Activated naive CD8-positive, alpha-beta T cell treated with anti-CD3 and anti-CD28 coated beads, Interleukin-2, amount 10 ng/mL, durations not matched to agents 7 days and 5 days (primary cell): ENCODE measurements at places on chromosomes 2 and 18. TPM values are rescaled to one million over a fixed set of nuclear protein-coding genes. Genes with fewer than 3 reads are reported as not detected.

The FOXD4L1 gene
- 0.14 TPM for total RNA-seq

The ITGA4 gene
- total RNA-seq: 227 TPM

The KCTD1 gene
- total RNA-seq: 4.1 TPM

The OR6B3 gene
- total RNA-seq: not detected

The SNORC gene
- total RNA-seq: 2.1 TPM

- H3K27ac ChIP-seq: no peak within 1 kb of the TSS
- peaks cover 4% of the 10 kb centered on the region for H3K27me3 ChIP-seq
- no peaks in the 10 kb centered on the region for H3K36me3 ChIP-seq
- no peak within 1 kb of the TSS for H3K4me3 ChIP-seq
These were observed at the start of gene SCN7A for GRCh38 chr2:166494140-166494624. SCN7A (minus strand) TSS chr2:166494249; CDS start chr2:166477696, 16,553 bp downstream.

- peaks cover 9% of the 10 kb centered on the region for H3K36me3 ChIP-seq
- no peak overlapping the region for H3K4me3 ChIP-seq
These were observed 36.4 kb downstream of the ALPK2 start for GRCh38 chr18:58592223-58593214.

DNA sequence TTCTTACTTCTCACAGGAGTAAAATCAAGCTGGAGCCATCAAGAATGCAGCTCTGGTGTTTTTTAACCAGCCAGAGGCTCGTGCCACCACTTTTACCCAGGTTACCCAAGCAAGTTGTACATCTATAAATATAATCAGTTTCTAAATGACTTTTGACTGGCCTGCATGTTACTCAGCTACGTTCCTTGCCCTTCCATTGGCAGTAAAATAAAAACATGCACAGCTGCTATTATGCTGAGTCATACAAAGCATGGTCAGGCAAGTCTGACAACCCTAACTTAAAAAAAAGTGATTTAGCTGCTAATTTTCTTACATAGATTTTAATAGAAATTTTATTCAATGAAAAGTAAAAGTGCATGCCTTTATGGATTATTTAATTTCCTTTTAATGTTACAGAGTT, 111.7 kb upstream of the CSRNP3 start:
- no peak overlapping the region for H3K4me3 ChIP-seq
- no peaks in the 10 kb centered on the region for H3K4me1 ChIP-seq
- DNase-seq: no peak
- no peak overlapping the region for H3K27ac ChIP-seq
- peaks cover 6% of the 10 kb centered on the region for H3K27me3 ChIP-seq

GRCh38 chr2:57180042-57180567, 866.5 kb upstream of the VRK2 start:
- no peaks in the 10 kb centered on the region for H3K4me1 ChIP-seq
- DNase-seq: no peak
- H3K4me3 ChIP-seq: no peak overlapping the region
- no peaks in the 10 kb centered on the region for H3K36me3 ChIP-seq
- H3K27me3 ChIP-seq: no peaks in the 10 kb centered on the region

GRCh38 chr2:86491088-86491487, 49.9 kb downstream of the KDM3A start:
- H3K27me3 ChIP-seq: no peaks in the 10 kb centered on the region
- no peak overlapping the region for H3K4me3 ChIP-seq
- H3K27ac ChIP-seq: no peak overlapping the region
- peaks cover 3% of the 10 kb centered on the region for H3K4me1 ChIP-seq
- peaks cover 67% of the 10 kb centered on the region for H3K36me3 ChIP-seq

- DNase-seq: no peak
- peaks cover 2% of the 10 kb centered on the region for H3K27me3 ChIP-seq
- no peak overlapping the region for H3K4me3 ChIP-seq
- H3K27ac ChIP-seq: no peak overlapping the region
- peaks cover 1% of the 10 kb centered on the region for H3K4me1 ChIP-seq
- H3K36me3 ChIP-seq: no peaks in the 10 kb centered on the region
These were observed 58.7 kb upstream of the RFX8 start for GRCh38 chr2:101533561-101534148.

GRCh38 chr2:182744490-182744889, 28.4 kb downstream of the DNAJC10 start:
- H3K4me1 ChIP-seq: peaks cover 7% of the 10 kb centered on the region
- H3K27ac ChIP-seq: no peak overlapping the region
- peaks cover 52% of the 10 kb centered on the region for H3K36me3 ChIP-seq
- no peak for DNase-seq
